ENCODE measurements at places on chromosomes 12 and 14.

DNA sequence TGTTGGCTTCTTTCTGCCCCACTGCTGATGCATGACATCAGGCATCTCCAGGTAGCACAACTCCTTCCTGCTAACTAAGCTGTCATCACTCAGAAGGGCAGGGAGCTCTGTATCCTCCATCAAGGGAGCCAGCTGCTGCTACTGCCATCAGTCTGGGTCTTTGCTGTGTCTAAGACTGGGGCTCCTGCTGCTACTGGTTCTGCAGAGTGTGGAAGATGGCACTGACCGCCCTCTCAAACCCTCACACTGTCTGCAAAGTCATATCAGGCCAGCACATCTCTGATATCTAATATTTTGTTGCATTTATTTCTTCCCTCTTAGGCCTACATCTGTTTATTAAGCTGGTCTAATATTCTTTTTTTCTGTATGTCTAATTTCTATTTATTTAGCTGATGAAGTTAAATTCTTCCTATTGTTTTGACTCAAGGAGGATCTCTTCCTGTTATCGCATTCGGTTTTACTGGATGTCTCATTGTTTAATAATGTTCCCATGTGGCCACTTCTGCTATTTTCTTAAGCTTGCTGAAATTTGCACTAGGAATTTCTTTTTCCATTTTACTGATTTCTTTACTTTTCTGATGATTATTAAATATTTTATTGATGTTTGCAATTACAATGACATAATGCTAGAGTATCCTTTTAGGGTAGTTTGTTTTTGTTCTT is 7.6 kb upstream of the E2F7 start:
- no peak for DNase-seq

- no peak for DNase-seq
These were observed 18.6 kb downstream of the PRORP start for GRCh38 chr14:35140718-35141581.

DNA sequence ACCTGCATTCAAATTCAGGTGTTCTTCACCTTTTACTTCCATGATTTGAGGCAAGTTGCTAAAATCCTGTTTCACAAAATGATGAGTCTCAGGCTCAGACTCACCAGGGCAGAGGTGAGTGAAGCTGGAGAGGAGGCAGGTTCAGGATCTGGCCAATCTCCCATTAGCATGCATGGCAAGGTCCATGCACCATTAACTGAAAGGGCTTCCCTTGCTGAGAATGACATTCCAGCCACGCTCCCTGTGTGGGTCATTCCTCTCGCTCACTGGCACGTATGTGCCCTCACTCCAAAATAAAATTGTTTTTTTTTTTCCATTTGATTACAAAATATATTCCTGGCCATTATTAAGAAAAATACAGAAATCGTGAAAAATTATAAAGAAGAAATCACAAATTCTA is 257.6 kb downstream of the C12orf75 start:
- DNase-seq, result no peak

GRCh38 chr12:29944269-29945000 is 160.7 kb upstream of the TMTC1 start:
- DNase-seq, result no peak

DNA sequence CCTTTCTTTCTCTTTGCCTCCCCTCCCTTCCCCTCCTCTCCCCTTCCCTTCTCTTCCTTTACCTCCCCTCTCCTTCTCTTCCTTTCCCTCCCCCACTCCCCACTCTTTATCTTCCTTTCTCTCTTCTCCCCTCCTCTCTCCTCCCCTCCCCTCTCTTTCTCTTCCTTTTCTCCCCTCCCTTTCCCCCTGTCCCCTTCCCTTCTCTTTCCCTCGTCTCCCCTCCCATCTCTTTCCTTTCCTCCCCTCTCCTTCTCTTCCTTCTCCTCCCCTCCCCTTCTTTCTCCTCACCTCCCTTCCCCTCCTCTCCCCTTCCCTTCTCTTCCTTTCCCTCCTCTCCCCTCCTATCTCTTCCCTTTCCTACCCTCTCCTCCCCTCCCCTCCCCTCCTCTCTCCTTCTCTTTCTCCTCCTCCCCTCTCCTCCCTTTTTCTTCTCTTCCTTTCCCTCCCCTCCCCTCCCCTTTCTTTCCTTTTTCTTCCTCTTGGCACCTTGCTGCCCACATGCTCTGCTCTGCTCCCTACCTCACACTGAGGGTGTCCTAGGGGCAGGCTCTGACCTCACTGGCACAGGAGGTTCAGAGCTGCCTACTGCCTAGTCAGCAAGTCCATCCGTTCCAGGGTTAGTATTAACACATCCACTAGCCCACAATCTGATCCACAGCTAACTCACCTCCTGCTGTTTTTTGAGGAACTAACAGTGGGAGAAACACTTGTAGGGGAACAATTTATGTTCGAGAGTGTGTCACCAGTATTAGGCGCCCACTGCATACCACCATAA is 101.0 kb downstream of the NUAK1 start:
- DNase-seq, result no peak

DNA sequence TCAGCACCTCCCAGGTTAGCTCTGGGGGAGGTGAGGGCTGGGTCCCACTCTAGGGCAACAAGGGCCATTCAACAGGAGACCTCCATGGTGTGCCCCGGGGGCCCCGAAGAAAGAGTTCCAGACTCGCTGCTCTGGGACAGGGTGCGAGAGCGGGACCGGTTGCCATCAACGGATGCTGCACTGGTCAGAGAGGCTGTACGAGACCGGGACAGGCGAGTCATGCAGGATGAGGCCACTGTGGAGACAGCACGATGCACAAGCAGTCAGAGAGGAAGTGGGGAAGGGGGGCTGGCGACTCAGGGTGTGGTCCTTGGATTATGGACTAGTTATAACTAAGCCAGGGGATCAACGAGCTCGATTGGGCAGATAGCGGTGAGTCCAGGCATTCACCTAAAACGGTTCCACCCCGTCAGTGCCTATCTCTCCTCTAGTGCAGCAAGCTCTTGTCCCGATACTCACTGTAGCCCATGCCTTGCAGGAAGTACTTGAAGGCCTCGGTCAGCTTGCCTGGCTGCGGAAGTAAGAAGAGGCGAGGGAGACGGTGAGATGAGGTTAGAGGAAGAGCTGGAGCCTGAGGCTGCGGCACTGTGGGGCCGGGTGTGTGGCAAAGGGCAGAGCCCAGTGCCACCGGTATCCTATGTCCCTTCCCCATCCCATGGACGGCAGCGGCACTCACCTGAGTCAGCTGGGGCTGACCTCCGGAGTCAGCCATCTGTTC is 7.2 kb downstream of the NDRG2 start:
- no peak for DNase-seq

- DNase-seq, result no peak
These were observed 138.1 kb downstream of the GPR65 start for GRCh38 chr14:88142997-88143396.

- no peak for DNase-seq
These were observed 10.7 kb downstream of the EIF2S1 start for GRCh38 chr14:67370830-67371229.

Data from activated CD8-positive, alpha-beta memory T cell treated with anti-CD3 and anti-CD28 coated beads for 4 hours (primary cell).